Cardiac muscle cell (in vitro differentiated cells and primary cell): ENCODE measurements at places on chromosomes 7 and 10. TPM values are rescaled to one million over a fixed set of nuclear protein-coding genes. Genes with fewer than 3 reads are reported as not detected.

GRCh38 chr7:66321283-66321682 lies 116.1 kb downstream of the TPST1 start:
- no peak overlapping the region for H3K27ac ChIP-seq
- no peaks in the 10 kb centered on the region for H3K36me3 ChIP-seq
- no peaks in the 10 kb centered on the region for H3K27me3 ChIP-seq
- H3K4me3 ChIP-seq: no peak overlapping the region

DNA sequence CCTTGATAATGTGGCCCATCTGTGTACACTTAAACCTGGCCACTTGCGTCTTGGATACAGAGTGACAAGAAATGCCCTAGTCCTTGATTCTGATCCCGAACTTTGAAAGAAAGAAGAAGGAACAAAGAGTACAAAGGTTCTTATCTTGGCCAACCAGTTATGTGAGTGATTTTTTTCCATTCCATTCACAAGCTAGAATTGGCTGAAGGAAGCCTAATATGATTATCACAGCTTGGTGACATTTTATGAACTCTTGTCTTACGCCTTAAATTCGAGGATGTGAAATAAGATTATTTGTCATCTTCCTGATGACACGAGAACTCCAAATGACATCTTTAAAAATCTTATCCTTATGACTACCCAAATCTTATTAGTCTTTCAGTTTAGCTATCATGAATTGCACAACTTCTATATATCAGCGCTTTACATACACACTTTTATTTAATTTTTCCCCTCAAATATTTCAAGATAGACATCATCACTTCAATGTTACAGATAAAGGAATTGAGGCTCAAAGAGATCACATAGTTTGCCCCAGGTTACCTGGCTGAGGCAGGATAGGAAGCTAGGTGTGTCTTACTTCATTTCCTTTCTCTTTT lies 13.0 kb upstream of the SP4 start:
- H3K4me3 ChIP-seq: no peak overlapping the region
- no peaks in the 10 kb centered on the region for H3K36me3 ChIP-seq
- no peaks in the 10 kb centered on the region for H3K27me3 ChIP-seq

DNA sequence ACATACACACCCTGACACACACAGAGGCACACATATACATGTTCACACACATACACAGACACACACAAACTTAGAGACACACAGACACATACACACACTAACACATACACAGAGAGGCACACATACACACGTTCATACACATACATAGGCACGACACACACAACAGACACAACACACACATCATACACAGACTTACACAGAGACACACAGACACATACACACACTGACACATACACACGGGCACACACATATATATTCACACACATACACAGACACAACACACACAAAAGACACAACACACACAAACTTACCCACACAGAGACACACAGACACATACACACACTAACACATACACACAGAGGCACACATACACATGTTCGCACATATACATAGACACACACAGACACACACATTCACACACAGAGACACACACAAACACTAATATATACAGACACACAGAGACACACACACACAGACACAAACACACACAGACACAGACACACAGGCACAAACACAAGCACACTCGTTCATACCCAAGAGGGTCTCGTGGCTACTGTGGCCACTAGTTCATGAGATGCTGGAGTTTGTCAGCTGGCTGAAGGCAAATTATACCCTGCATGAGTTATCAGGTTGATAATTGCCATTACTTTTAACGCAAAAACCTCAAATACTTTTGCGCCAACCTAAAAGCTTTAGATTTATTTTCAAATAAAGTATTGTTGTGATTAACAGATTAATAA lies 17.7 kb upstream of the KLF6 start:
- no peak overlapping the region for H3K27ac ChIP-seq
- no peak overlapping the region for H3K4me3 ChIP-seq
- no peak for DNase-seq
- no peaks in the 10 kb centered on the region for H3K36me3 ChIP-seq
- no peaks in the 10 kb centered on the region for H3K27me3 ChIP-seq

GRCh38 chr10:126551202-126551601 lies 119.3 kb downstream of the C10orf90 start:
- H3K4me1 ChIP-seq: no peaks in the 10 kb centered on the region
- no peak for DNase-seq
- no peak overlapping the region for H3K4me3 ChIP-seq

DNA sequence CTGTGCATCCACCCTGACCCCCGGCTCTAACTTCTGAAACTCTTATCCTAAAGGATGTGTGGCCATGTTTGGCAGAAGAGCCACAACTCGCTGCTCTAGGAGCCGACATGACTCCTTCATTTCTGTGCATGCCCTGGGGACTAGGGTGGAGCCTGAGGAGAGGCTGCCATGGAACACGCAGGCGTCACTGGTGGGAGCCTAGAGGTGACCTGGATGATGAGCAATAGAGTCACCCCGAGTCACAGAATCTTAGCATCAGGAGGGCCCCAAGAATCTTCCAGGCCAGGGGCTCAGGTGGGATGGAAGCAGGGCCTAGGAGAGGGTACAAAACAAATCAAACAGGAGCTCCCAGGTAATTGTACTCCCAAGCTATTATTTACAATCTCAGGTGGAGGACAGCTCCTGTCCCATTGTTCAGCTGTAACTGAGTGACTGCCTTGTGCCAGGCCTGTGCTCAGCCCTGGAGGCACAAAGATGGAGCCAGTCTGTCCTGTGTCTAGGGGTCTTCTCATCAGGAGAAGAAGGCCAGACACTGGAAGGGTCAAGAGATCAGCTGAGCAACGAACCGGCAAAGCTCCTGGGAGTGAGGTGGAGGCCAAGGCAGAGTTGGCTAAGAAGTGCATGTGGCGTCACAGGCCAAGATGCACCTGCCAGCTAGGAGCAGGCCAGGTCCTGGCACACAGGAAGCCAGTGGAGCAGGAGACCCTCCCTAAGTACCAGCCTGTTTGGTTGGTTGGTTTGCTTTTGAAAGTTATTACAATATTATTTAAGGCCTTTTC lies 5.8 kb upstream of the ZNF22 start:
- H3K27me3 ChIP-seq: no peaks in the 10 kb centered on the region
- peaks cover 22% of the 10 kb centered on the region for H3K4me1 ChIP-seq
- peak overlapping the region; percentile 98 for H3K27ac ChIP-seq
- H3K36me3 ChIP-seq: peaks cover 2% of the 10 kb centered on the region
- no peak overlapping the region for H3K4me3 ChIP-seq
- DNase-seq: no peak

DNA sequence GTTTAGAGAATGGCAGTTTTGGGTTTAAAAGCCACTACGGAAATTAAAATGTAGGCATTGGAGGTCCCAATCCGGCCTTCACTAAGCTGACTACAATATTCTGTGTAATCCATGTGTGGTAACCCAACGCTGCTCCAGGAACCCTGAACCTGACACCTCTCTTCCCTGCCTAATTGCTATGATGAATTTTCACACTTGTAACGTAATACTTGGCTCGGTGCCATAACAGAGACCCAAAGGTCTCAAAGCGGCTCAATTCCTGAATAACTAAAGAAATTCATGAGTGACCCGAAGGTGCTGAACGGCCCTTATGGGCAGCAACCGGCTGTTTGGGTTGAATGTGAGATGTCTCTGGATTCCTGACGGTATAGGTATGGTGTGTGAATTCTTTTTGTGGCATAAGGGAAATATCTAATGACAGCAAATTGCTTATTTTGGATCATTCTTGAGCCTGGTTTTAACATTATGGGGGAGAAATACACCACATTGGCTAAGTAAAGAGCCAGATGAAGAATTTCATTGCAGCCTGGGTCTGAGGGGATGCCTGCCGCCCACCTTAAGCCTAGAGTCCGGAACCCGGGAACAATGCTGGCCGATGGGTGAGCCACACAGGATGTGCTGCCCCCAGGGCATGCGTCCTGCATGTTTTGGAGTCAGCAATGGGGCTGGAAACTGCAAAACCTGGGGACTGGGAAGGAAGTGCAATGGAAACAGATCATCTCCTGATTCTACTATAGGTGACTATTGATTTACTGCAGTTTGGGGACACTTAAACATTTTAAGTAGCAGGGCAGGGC lies 69.7 kb upstream of the FZD8 start:
- no peak overlapping the region for H3K27ac ChIP-seq
- H3K4me1 ChIP-seq: no peaks in the 10 kb centered on the region
- no peak for DNase-seq

DNA sequence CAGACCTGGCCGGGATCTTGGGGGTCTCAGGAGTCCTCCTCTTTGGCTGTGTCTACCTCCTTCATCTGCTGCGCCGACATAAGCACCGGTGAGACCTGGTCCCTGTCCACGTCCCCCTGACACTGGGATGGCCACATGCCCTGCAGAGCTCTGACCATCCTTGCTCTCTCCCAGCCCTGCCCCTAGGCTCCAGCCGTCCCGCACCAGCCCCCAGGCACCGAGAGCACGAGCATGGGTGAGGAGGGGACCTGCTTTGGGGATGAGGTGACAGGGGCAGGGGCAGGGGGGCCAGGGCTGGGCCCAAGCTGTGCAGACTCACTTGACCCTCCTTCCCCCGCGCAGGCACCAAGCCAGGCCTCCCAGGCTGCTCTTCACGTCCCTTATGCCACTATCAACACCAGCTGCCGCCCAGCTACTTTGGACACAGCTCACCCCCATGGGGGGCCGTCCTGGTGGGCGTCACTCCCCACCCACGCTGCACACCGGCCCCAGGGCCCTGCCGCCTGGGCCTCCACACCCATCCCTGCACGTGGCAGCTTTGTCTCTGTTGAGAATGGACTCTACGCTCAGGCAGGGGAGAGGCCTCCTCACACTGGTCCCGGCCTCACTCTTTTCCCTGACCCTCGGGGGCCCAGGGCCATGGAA lies 959 bp downstream of the PVRIG start:
- DNase-seq: no peak
- no peaks in the 10 kb centered on the region for H3K4me1 ChIP-seq

DNA sequence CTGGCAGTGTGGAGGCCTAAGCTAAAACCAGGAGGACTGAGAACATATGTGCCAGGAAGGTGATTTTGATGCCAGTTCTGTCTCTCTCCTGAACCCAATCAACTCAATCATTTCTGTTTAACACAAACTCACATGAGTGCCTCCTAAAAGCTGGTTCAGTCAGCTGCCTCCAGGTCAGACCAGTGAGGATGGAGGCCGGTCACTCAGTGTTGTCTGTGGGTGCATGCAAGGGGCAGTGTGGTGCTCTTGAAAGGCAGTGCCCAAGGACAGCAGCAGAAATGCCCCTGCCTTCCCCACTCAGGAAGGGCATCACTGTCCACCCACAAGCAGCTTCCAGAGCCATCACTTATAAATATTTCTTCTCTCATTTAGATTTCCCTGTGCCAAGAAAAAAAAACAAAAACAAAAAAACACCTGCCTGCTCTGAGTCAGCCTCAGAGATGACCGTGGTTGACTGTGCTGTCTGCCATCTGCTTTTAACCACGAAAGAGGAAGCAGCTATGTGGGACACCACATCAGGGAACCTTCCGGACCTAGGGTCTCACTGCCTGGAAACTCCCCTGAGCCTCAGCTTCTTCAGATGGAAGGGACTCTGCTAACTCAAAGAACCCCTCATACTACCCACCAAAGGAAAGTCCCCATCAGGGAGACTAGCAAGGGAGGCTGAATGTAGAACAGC lies 39.1 kb downstream of the VOPP1 start:
- no peaks in the 10 kb centered on the region for H3K36me3 ChIP-seq
- H3K4me3 ChIP-seq: no peak overlapping the region
- no peaks in the 10 kb centered on the region for H3K4me1 ChIP-seq
- H3K27me3 ChIP-seq: no peaks in the 10 kb centered on the region
- DNase-seq: no peak

DNA sequence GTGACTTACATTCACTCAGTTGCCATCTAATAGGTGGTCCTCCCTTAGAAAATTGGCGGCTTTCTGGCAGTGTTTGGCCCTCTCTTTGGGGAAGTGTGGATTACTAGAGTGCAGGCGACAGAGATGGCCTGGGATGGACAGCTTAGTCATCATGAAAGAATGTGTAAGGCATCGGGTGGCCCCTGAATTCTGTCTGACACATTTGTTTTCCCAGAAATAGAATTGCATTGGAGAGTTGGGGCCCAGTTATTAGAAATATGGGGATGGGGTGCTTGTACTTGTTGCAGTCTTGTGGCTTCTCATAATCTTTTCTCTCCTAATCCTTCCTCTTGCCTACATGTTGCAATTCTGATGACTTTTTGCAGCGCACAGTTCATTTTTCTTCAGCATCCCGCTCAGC lies 13.8 kb downstream of the TCF7L2 start:
- no peaks in the 10 kb centered on the region for H3K36me3 ChIP-seq
- peak overlapping the region; percentile 34 for H3K27ac ChIP-seq
- H3K4me3 ChIP-seq: no peak overlapping the region

DNA sequence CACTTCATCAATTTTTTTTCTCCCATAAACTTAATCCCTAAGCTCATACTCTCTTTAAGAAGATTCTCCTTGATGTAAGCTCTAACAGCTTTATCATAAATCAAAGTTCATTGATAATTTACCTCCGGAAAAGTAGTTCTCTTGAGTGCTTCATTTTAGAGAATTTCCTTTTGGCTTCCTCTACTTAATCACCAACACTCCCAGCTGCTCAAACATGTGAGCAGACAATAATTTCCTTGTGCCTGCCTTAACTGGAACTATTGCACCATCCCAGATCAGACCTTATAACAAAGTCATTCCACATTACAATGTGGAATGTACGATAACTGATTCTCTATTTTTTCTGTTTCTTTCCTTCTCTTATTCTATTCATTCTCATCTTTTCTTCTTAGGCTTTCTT lies 5.9 kb downstream of the FEZF1 start:
- DNase-seq: no peak
- no peaks in the 10 kb centered on the region for H3K36me3 ChIP-seq

- no peak for DNase-seq
- H3K4me1 ChIP-seq: peaks cover 33% of the 10 kb centered on the region
- H3K4me3 ChIP-seq: peak overlapping the region; percentile 29
- H3K27ac ChIP-seq: peak overlapping the region; percentile 66
- H3K36me3 ChIP-seq: no peaks in the 10 kb centered on the region
Measured at GRCh38 chr7:19107081-19107355, 10.4 kb downstream of the TWIST1 start.

DNA sequence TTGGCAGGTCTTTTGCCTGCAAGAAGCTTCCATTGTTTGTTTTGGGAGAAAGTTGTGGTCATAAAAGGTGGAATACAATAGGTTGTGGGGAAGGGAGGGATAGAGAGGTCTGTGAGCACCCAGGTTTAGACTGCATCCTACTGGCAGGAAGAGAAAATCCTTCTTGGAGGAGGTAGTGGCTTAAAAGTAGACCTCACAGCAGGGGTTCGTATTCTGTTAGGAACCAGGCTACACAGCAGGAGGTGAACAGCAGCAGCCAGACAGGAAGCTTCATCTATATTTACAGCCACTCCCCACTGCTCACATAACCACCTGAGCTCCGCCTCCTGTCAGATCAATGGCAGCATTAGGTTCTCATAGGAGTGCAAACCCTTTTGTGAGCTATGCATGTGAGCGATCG lies 245.3 kb downstream of the NSUN6 start:
- DNase-seq: no peak
- H3K36me3 ChIP-seq: no peaks in the 10 kb centered on the region
- peaks cover 6% of the 10 kb centered on the region for H3K4me1 ChIP-seq

CDC14C gene
- polyA plus RNA-seq: 0.06 TPM in 1 of 2 replicates, not detected in the other
